Muscle of arm (tissue), 14 donors: ENCODE measurements at places on chromosomes 7 and 10. TPM values are rescaled to one million over a fixed set of nuclear protein-coding genes. Genes with fewer than 3 reads are reported as not detected.

The CUBN gene
- polyA plus RNA-seq: 2.7 TPM

The CNNM1 gene
- polyA plus RNA-seq: not detected

The HYAL4 gene
- polyA plus RNA-seq: not detected

GRCh38 chr7:137727413-137727812 lies 119.4 kb downstream of the DGKI start:
- DNase-seq: no peak

- no peak for DNase-seq
These were observed 101.8 kb downstream of the EGFR start for GRCh38 chr7:55120501-55121198.
